ENCODE measurements at places on chromosomes 2 and 18.

DNA sequence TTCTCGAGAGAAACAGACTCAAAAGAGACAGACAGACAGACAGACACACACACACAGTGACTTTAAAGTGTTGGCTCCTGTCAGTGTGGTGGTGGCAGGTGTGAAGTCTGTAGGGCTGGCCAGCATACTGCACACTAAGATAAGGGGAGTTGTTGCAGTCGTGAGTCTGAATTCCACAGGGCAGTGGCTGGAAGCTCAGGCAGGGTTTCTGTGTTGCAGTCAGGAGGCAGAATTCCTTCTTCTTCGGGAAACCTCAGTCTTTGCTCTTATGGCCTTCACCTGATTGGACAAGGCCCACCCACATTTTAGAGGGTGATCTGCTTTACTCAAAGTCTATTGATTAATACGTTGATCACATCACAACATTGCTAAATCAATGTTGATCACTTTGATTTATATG is 478.4 kb upstream of the HS6ST1 start:
- DNase-seq: no peak

GRCh38 chr2:206212673-206213513 is 53.2 kb downstream of the EEF1B2 start:
- peak; percentile 37 for DNase-seq

GRCh38 chr2:85647823-85648526 is 20.0 kb downstream of the SFTPB start:
- DNase-seq: no peak

- no peak for DNase-seq
Measured at GRCh38 chr2:31674446-31674845, 93.7 kb upstream of the SRD5A2 start.

GRCh38 chr2:209519906-209520305 is 96.1 kb downstream of the MAP2 start:
- no peak for DNase-seq

GRCh38 chr2:42969231-42970150 is 177.1 kb upstream of the HAAO start:
- DNase-seq: peak; percentile 30

GRCh38 chr2:121791801-121792221 is 36.4 kb downstream of the TSN start:
- no peak for DNase-seq

- no peak for DNase-seq
Measured at GRCh38 chr2:202950592-202950991, 38.5 kb downstream of the CARF start.

DNA sequence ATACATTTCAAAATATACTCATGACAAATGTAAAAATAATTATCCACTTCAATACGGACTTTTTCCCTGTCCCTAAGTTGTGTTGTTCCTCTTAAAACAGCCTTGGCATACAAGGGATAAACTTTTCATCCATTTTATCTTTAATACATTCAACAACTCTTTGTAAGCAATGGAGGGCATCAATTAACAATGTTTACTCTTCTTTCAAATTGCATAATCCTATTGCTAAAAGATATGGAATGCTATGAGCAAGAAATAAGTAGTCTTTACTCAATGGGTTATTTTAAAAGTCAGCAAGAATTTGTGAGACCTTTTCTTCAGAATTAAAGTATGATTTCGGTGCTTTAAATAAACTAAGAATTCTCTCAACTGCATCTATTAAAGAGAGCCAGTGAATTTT is 41.9 kb downstream of the SCN9A start:
- DNase-seq: no peak

GRCh38 chr2:148932536-148932935 is 57.5 kb downstream of the KIF5C start:
- DNase-seq: no peak

GRCh38 chr2:85439986-85440385 is 21.5 kb downstream of the SH2D6 start:
- DNase-seq: no peak

GRCh38 chr18:79863161-79864005 is 65.6 kb downstream of the KCNG2 start:
- DNase-seq: no peak

GRCh38 chr2:127535918-127536317 is 435 bp downstream of the MYO7B start:
- no peak for DNase-seq

- DNase-seq: peak; percentile 16
Measured at GRCh38 chr2:95530734-95531133, 46.2 kb upstream of the TRIM43B start.

GRCh38 chr18:54843314-54843713 is 15.0 kb downstream of the RAB27B start:
- no peak for DNase-seq

DNA sequence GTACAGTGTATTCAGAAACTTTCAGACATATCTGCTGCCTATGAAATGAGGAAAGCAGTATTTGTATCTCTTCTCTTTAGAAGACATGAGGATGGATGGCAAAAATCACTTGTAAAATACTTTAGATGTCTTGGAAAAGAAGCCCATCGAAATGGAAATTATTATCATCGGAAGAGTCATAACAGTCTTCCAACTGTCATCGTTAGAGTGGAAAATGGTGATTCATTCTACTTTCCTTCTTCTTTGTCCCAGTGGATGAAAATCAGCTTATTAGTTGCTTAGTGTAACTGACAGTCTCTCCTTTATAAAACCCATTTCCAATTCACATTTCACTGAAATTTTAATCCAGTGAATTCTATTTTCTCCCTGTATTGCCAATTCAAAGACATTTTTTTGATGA is 1323.7 kb upstream of the PIK3C3 start:
- DNase-seq: no peak

DNA sequence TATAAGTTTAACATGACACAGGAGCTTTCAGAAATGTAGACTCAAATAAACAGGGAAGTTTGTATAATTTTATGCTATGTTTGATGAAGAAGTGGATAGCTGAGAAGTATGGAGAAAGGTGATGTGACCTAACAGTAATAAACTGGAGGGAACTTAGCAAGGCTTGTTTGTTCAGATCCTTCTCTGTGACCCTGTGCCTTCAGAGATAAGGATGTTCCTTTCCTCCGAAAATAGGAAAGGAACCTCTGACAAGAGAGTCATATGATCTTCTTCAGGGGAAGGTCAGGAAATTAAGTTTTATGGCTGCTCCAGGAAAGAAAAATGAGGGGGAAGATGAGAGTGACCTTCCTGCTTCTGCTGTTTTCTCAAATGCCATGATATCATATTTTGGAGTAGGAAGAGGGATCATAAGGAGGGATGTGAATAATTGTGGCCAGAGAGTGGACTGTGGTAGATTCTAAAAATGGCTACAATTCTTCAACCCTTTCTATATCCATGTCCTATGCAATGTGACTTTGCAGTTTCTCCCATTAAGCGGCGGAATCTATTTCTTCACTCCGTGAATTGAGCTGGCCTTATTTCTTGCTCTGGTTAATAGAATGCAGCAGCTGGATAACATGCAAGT is 8.5 kb upstream of the C2orf69 start:
- DNase-seq: no peak

DNA sequence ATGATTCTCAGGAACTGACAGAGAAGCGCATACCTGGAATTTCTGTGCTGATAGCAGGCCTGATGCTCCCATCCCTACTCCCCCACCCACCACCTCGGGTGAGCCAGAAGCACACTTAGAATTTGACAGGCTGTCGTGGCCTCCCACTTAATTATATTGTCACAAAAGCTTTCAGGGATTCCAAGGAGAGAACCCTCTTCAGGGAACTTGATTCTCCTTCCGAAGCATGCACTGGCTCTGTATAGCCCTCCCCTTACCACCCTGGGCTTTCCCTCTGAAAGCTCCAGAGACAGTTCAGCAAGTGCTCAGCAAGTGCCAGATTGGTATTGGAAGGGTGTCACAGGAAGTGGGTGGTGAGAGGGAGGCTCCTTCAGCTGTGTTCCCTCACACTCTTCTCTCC is 252.5 kb upstream of the SIX2 start:
- no peak for DNase-seq

- no peak for DNase-seq
Measured at GRCh38 chr2:101190747-101191516, 39.8 kb upstream of the TBC1D8 start.

DNA sequence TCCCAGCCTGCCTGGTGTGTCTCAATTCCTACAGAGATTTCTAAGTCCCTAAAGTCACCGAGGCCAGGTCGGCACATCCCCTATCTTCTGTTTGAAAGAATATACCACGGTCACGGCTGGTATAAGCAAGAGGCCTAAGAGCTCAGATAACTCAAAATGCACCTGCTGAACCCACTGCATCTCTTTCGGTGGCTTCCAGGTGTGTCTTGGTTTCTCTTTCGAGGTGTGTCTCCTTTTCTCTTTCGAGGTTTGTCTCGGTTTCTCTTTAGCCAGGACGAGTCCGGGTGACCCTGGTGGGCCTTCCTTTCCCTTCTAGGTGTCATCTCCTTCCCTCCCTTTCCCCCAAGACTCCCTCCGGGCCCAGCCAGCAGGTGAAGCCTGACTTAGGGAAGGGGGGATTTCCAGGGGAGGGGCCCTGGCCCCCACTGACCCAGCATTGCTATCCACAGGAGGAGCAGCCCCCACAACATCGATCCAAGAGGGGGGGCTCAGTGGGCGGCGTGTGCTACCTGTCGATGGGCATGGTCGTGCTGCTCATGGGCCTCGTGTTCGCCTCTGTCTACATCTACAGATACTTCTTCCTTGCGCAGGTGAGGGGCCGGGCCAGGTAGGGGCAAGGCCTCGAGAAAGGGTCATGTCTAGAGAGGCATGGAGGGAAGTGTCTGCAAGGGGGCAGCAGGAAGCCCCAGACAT is 8.4 kb downstream of the ITM2C start:
- DNase-seq: no peak

DNA sequence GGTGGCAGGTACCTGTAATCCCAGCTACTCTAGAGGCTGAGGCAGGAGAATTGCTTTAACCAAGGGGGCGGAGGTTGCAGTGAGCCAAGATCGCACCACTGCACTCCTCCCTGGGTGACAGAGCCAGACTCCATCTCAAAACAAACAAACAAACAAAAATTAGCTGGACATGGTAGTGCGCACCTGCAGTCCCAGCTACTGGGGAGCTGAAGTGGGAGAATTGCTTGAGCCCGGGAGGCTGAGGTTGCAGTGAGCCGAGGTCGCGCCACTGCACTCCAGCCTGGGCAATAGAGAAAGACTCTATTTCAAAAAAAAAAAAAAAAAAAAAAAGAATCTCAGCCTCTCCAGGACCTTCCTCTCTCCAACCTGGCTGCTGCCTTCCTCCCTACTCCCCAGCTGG is 20.1 kb downstream of the SRSF7 start:
- no peak for DNase-seq

- DNase-seq: no peak
Measured at GRCh38 chr2:136167721-136168475, 49.9 kb upstream of the CXCR4 start.

GRCh38 chr2:96552315-96553175 is 16.0 kb downstream of the ARID5A start:
- no peak for DNase-seq

DNA sequence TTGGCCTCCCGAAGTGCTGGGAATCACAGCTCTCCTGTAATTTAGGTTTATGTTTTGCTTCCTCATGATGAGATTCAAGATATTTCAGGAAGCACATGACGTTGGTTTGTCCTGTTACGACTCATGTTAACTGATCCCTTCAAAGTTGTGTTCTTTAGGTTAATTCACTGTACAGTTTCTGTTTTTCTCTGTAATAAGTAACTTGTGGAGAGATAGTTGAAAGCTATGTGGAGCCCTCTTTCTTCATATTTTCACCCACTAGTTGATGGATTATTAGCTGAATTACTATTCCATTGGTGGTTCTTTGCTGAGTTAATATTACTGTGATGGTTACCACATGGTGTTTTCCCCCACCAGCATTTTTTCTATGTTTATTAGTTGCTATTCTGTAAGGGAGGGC is 18.3 kb upstream of the CHCHD5 start:
- DNase-seq: no peak

GRCh38 chr2:40559175-40559574 is 107.3 kb upstream of the SLC8A1 start:
- no peak for DNase-seq

DNA sequence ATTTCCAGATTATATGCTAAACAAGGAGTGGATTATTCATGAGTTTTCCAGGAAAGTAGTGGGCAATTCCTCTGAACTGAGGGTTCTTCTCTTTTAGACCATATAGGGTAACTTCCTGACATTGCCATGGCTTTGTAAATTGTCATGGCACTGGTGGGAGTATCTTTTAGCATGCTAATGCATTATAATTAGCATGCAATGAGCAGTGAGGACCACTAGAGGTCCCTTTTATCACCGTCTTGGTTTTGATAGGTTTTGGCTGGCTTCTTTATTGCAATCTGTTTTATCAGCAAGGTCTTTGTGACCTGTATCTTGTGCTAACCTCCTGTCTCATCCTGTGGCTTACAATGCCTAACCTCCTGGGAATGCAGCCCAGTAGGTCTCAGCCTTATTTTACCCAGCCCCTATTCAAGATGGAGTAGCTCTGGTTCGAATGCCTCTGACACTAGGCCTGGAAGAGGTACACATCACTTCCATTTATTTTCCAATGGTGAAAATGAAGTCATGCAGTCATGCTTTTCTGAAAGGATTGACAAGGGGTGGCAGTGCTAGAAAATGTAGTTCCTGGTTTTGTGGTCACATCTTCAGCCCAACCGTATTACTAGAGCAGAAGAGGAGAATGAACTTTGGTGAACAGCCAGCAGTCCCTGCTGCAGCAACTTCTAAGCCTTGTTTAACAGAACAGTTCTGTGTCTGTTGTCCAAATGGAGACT is 26.6 kb upstream of the ITGA4 start:
- no peak for DNase-seq

GRCh38 chr2:184261818-184262217 is 336.5 kb upstream of the ZNF804A start:
- DNase-seq: no peak

DNA sequence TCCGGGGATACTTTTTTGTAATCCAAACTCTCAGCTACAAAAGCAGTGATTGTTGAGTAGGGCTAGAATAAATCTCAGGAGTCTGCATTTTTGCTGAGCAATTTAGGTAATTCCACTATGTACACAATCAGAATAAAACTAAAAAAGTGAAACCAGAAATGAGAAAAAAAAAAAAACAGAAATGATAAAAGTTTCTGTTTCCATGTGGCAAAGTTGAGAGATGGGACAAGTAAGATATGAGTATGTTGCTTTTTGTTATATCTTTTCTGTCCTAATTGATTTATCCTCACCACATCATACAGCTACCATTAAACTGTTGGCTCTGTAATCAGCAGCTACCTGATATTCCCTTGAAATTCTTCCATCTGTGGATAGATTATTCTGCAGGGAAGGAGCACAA is 92.7 kb downstream of the VWC2L start:
- no peak for DNase-seq

- DNase-seq: peak; percentile 31
Measured at GRCh38 chr2:101752716-101753616, 55.5 kb downstream of the MAP4K4 start.

All from kidney glomerular epithelial cell (primary cell).